ENCODE measurements at places on chromosomes 7 and 10.

GRCh38 chr7:99194301-99194700 is 13.6 kb downstream of the KPNA7 start:
- no peak for DNase-seq

DNA sequence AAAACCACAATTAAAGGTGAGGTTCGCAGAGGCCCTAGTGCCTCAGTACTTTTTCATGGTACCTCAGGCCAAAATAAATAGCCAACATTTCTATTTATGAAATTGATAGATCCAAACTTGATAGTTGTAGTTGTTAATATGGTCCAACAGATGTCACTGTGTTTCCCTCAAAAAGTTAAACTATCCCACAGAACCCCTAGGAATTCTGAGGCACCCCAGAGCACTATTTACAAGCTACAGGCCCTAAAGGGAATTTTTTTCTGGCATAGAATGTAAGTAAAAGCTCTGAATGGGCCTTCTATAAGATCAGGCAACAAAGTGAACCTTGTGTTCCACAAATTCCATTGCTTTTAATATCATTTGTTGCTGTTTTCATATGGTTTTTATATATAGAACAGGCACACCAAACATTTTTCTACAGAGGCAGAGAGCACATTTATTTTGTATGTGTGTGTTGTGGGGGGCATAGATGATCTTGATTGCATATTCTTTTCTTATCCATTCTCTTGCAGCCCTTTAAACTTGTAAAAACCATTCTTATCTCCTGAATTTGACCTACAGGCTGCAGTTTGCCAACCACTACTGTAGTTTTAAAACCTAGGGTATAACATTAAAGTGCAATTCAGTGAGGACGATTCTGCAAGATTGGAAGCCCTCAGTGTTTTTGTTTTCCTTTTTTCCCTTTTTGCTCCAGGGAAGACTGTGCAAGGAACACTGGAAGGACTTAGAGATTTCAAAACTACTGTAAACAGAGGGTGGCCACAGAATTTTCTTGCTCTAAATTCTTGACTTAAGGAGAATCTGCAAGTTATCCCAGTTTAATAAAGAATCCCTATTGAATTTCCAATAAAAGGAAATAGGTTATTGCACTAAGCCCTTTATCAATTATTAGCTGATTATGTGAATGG is 3.5 kb upstream of the ARL4A start:
- no peak for DNase-seq

DNA sequence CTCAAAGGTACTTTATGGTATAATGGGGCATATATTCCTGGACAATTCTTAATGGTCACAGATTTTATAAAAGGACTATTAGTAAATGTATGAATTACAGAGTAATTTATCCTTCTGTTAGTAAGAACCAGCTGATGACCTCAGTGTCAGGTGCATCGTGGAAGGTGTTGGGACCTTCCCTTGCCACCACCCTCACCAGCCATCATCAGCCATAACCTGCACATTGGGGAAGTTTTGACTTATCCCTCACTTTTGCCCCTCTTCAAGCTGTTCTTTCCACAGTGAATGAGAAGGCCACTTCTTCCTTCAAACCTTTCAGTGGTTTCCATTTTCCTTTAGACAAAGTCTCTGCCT is 52.2 kb downstream of the FIGNL1 start:
- DNase-seq: no peak

- DNase-seq: no peak
Observed at GRCh38 chr7:126948664-126949063, 304.1 kb downstream of the GRM8 start.

- DNase-seq: no peak
Observed at GRCh38 chr10:97757471-97757870, 14.3 kb downstream of the SFRP5 start.

- DNase-seq: no peak
Observed at GRCh38 chr10:75335983-75336382, 65.6 kb downstream of the ZNF503 start.

DNA sequence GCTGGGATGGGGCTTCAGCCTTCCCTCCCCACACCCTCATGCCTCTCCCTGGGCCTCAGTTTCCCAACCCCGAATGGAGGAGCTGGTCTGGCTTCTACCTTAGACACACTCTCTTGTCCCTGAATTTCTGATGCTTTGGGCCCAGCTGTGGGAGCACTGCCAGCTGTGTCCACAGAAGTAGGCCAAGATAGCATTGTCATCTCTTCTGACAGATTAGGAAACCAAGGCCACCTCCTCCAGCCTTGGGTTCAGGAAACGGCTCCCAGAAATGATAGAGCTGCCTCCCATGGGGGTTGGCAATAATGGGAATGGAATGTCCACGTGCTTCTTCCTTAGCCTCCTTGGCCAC is 1.3 kb downstream of the PPIF start:
- DNase-seq: no peak

GRCh38 chr10:89165923-89166322 is 41.2 kb downstream of the CH25H start:
- no peak for DNase-seq

- DNase-seq: no peak
Observed at GRCh38 chr10:45550903-45551786, 121.4 kb downstream of the ZFAND4 start.

- no peak for DNase-seq
Observed at GRCh38 chr7:66921396-66921917, 432 bp downstream of the TMEM248 start.

Data from stimulated activated CD8-positive, alpha-beta memory T cell treated with anti-CD3 and anti-CD28 coated beads, Interleukin-15, amount 100 ng/mL, for 4 hours (primary cell).